ENCODE measurements at places on chromosomes 7 and 10.

DNA sequence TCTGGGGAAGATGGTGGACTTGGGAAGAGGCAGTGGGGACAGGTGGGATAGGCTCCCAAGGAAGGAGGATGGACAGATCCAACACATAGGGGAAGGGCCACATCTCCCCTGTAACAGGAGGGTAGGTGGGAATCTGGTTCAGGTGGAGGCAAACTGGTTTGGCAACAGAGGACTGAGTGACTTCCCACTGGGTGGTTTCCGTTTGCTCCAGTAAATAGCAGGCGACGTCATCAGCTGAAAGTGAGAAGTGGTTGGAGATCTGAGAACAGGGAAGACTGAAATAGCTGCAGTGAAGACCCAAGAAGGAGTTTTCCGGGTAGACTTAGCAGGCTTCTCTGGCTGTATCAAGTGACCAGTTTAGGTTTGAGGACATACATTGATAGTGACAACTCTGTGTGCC lies 504.4 kb downstream of the GALNT17 start:
- no peak for DNase-seq

- DNase-seq: no peak
Measured at GRCh38 chr7:29330136-29330535, 135.6 kb downstream of the CHN2 start.

DNA sequence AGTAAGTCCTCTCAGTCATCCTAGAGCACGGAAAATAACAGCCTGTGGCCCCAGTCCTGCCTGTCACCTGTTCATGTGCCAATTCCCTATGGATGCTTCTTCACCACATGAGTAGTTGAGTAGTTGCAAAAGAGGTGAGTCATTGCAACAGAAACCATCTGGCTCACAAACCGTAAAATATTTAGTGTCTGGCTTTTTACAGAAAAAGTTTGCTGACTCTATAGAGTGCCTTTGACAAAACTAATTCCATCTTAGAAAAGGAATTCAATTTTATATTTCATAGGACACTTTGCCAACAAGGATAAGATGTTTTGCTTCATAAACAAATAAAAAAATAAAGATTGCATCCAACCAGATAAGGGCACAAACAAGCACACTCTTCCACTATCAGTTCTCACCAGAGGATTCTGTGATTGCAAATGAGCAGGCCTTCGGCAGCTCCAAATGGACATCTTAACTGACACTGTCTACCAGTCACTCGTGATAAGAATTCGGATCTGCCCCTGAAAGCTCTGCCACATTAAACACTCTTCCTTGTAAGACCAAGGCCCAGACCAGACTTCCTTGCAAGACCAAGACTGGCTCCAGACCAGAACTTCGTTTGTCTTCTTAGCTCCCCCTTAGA lies 242.7 kb upstream of the SEMA3C start:
- DNase-seq: peak; percentile 42

GRCh38 chr10:48801001-48801421 lies 116.3 kb downstream of the WDFY4 start:
- DNase-seq: no peak

DNA sequence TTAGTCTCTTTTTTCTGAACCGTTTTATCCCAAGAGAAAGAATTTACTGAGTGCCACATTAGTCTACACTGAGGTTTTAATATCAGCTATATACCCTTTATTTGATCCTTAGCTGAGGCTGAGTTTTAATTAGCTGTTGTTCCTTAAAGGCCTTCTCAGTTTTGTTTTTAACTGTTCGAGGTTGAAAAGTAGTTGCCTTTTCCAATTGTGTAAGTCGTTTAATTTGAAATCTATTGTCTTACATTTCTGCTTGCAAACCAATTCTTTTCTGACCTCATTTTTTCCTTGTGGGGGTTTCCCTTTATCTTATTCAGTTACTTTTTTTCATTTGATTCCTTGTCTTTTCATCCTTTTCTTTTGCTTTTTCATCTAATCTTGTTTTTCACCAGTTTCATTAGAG lies 30.8 kb downstream of the UMAD1 start:
- no peak for DNase-seq

DNA sequence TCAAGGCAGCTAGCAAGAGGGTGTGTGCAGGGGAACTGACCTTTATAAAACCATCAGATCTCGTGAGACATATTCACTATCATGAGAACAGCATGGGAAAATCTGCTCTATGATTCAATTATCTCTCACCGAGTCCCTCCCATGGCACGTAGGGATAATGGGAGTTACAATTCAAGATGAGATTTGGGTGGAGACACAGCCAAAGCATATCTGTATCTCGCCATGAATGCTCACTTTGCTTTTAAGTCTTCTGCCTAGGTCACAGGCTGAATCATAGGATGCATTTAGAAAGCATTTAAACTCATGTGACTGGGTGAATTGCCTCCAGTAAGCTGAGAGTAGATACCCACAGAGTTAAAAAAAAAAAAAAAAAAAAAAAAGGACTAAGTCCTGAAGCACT lies 220.0 kb downstream of the AGMO start:
- DNase-seq: no peak

- DNase-seq: peak; percentile 76
Measured at GRCh38 chr10:110209454-110209925, 2.1 kb downstream of the MXI1 start.

DNA sequence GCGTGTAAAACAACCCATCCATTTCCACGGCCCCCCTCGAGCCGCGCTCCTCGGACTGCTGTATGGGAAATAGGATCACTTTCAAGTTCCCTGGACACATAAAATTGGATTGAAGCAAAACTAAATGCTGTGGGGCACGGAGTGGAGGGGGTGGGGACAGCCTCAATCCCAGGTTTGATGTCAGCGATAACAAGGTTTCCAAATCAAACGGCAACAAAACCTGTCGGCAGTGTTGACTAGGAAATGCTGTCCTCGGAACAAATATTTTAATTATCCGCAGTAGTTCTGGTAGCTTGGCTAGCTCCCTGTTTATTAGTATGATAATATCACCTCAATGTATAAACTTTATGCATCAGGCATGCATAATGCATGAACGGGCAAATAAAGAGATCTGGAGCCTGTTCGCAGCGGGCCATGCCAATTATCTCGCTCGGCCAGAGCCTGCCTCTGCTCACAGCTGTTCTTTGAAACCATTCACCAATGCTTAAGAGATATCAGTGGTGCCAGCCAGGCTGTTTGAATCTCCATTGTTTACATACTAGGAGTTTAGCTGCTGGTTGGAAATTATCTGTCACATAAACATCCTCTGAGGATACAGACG lies 161.1 kb downstream of the PAXIP1 start:
- no peak for DNase-seq

- DNase-seq: no peak
Measured at GRCh38 chr10:68816796-68817412, 10.4 kb upstream of the STOX1 start.

GRCh38 chr10:131311661-131312477 lies at the start of gene TCERG1L:
Gene TCERG1L (minus strand): TSS chr10:131311721. CDS start chr10:131311635, 86 bp downstream.
- DNase-seq: no peak

- DNase-seq: no peak
Measured at GRCh38 chr10:16521311-16522016, at the start of gene C1QL3. Gene C1QL3 (minus strand): TSS chr10:16521879. CDS start chr10:16521065, 814 bp downstream.

- no peak for DNase-seq
Measured at GRCh38 chr7:22179442-22179879, 177.5 kb downstream of the RAPGEF5 start.

DNA sequence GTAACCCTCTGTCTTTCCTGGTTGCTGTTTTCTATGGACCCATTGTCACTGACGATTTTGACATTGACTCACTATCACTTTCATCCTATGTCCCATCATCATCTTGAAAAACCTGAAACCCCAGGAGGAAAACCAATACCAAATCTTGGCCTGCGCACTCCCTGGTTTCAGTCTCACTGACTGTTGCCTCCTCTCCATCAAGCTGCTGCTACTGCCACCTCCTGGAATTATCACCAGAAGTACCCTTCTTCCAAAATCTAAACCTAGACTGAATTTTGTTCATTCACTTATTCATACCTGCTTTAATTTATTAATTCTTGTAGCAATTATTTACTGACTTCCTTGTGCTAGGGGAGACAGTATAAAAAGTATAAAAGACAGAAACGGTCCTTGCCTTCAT lies 44.5 kb upstream of the ACBD5 start:
- peak; percentile 27 for DNase-seq

GRCh38 chr10:92957223-92958010 lies 103.2 kb upstream of the CYP26C1 start:
- DNase-seq: no peak

DNA sequence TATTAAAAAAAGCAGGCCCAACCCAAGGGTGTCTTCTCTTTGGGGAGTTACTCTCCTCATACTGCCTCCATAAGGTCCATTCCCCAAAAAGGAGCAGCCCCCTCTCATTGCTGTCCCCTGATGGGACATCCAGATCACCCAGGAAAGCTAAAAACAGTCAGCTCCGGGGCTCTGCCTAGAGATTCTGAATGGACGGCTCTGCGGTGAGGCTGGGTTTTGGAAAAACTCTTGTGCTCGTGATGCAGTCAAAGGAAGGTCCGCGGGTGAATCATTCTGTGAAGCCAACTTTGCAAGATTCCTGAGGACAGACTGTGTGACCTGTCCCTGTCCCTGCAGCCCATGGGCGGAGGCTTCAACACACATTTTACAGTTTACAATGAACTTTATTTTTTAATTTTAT lies 351.5 kb downstream of the TYW1 start:
- DNase-seq: no peak

DNA sequence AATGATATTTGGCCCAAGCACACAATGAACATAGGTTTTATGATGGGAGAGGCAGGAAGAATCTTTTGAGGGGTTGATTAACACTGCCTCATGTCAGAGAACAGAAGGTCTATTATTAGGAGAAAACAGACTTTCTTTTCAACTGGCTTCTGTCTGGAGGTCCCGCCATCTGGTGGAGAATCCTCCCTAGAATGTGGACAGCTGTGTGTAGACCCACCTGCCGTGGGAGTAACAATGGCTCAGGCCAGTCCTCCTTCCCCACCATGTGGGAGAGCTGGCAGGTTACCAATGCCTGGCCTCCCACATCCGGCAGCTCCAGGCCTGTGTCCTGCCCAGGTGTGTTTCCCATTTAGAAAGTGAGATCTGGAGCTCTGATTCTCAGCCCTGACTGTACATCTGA lies 70.4 kb upstream of the AOAH start:
- DNase-seq: peak; percentile 75

GRCh38 chr7:44697136-44698045 lies 51.3 kb upstream of the ZMIZ2 start:
- no peak for DNase-seq

DNA sequence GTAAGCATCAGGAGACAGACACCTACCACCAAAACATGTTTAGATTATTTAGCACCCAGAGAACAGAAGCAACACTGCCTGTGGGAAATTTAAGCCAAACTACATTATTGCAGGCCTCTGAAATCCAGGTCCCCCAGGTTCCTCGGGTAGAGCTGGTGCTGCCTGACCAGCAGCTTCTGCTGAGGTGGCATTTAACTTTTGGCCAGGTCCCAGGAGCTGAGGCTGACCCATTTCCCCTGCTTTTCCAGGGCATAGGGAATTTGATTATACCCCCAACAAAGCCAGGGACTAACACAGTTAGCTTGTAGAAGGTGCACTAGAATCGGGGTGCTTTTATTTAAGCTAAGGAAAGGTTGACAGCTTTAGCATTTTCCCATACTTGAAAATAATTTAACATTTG lies 4.7 kb downstream of the LRRC4 start:
- DNase-seq: no peak

- no peak for DNase-seq
Measured at GRCh38 chr7:51982653-51983052, 666.0 kb upstream of the COBL start.

GRCh38 chr7:44587843-44588711 lies 6.0 kb upstream of the TMED4 start:
- DNase-seq: peak; percentile 77

GRCh38 chr10:123257904-123258456 lies 103.8 kb downstream of the BUB3 start:
- no peak for DNase-seq

DNA sequence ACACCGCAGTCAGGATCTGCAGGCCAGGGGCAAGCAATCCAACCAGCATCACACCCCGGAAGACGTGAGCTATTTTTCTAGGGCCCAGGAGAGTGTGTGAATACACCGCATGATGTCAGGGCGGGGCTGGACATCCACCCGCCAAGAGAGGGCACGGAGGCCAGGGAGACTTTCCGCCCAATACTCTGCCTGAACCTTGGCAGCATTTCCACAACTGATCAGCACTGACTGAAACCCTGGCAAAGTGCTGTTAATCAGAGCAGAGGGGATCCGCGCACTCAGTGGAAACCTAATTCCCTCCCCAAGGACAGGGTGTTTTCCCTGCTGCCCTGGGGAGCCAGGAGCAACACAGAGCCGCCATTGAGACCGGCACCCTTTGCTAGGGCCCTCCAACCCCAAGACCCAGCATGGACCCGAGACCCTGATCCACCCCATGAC lies 8.2 kb downstream of the MAD1L1 start:
- no peak for DNase-seq

DNA sequence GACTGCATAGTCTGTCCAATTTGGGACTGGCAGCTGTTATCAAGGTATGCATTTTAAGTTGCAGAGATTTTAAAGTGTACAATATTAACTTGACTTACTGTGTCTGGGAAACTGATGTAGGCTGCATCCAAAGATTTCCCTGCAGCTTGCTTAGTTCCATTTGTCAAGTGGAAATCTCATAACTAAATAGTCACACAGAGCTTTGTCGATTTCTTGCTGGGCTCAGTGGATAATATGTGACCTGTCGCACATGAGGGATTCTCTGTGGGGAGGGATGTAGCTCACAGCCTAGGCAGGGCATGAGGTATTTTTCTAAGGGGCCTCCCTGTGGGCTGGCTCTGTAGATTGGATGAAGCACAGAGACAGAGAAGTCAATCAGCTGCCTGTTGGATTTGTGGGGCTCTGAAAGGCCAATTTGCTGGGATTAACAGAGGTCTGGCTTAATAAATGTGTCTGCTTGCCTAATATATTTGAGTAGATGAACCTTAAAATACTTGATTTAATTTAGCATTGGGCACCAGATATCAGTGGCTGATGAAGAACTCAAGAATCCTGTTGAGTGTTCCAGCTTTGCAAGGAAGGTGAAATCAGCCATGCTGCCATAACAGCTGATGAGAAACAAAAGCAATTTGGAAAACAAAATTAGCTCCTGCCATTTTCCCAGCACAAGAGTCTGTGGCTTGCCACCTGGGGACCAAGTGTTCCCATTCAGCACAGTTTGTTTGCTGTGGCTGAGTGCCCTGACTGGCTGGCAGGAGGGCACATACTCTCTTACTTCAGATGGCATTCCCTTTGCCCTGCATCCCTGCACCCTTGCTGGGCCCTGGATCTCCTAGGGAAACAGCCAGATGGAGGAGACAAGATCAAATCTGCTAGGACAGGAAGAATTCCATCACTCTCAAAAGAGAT lies 598.5 kb downstream of the SORCS3 start:
- no peak for DNase-seq

DNA sequence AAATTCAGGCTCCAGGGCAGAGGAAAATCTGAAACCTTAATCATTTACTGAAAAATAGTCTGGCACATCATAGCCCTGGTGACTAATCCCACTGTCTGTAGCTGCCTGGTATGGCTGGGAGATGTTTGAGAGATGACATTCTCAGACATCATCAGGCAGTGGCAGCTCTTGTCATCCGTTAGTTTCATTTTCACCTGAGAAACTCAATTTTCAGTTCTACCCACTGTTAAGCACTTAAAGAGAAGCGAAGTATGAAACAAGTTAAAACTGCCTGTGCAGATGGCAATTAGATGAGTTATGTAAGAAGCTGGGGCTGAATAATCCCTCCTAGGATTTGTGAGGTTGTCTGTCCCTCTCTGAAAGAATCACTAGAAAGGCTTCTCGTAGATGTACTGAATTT lies 150.2 kb downstream of the NSUN6 start:
- peak; percentile 25 for DNase-seq

- no peak for DNase-seq
Measured at GRCh38 chr7:2081526-2082135, 151.1 kb downstream of the MAD1L1 start.

GRCh38 chr10:53276797-53277196 lies 504.2 kb upstream of the MBL2 start:
- no peak for DNase-seq

Measured in RPMI8226 (cell line).